Activated naive CD4-positive, alpha-beta T cell treated with anti-CD3 and anti-CD28 coated beads for 36 hours (primary cell): ENCODE measurements at places on chromosomes 7 and 10. TPM values are rescaled to one million over a fixed set of nuclear protein-coding genes. Genes with fewer than 3 reads are reported as not detected.

DNA sequence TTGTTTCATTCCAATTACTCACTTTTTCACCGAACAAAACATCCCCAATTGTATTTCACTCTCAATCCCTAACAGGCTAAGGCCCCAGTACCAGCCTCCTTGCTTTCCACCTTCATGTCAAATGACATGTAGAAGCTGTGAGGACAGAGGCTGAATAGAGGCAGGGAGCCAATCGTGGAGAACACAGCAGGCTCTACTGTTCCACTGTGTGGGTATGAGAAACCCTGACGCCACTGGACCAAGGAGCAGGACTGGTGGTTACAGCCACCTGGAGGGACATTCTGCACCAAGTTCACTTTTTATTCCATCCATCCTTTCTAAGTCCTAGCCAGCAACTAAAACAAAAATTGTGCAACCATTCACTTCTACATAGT lies 502.8 kb downstream of the SORCS1 start:
- no peaks in the 10 kb centered on the region for H3K36me3 ChIP-seq
- H3K4me3 ChIP-seq: no peak overlapping the region
- no peak overlapping the region for H3K27ac ChIP-seq
- peaks cover 2% of the 10 kb centered on the region for H3K27me3 ChIP-seq
- H3K4me1 ChIP-seq: no peaks in the 10 kb centered on the region

- no peaks in the 10 kb centered on the region for H3K36me3 ChIP-seq
- DNase-seq: no peak
- H3K27me3 ChIP-seq: no peaks in the 10 kb centered on the region
- no peak overlapping the region for H3K27ac ChIP-seq
- no peak overlapping the region for H3K4me3 ChIP-seq
Measured at GRCh38 chr10:79387466-79387973, 40.3 kb downstream of the PPIF start.

DNA sequence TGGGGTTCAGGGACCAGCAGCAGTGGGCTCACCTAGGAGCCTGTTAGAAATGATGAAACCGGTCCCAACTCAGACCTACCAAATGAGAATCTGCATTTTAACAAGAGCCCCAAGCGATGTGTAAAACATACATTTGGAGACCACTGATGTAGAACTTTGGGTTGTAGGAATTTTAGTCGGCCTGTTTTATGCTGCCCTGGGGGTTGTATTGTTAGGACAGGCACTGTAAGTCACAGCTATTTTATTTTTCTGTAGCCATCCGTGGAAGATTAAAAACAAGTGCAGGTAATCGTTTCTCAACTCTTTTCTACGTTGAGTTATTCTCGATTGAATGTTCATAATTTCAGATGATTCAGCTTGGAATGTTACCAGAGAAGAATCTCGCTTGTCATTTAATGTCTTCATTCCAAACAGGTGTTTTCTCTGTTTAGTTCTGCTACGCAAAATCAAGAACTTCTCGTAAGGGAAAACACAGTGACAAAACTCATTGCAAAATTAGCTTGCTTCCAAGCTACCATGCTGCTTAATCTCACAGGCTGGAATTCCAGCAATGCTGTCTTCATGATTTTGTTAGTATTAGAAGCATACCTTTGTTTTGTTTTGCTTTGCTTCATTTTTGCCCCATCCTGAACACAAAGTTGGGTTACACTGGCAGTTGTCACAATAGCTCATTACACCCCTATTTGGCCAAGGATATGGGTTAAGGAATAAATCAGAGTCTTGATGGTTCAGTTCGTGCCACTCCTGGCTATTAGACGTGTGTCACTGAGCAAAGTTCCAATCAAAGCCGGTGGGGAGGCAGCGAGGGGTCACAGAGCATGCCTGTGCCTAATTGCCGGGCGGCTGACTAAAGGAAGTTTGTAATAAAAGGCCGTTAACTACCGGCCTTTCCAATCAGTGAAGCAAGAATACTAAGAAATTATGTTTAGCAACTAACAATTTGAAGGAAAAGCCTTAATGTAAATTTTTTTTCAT lies 676.9 kb downstream of the GATA3 start:
- no peak overlapping the region for H3K27ac ChIP-seq
- no peaks in the 10 kb centered on the region for H3K36me3 ChIP-seq
- H3K4me3 ChIP-seq: no peak overlapping the region
- no peak for DNase-seq

DNA sequence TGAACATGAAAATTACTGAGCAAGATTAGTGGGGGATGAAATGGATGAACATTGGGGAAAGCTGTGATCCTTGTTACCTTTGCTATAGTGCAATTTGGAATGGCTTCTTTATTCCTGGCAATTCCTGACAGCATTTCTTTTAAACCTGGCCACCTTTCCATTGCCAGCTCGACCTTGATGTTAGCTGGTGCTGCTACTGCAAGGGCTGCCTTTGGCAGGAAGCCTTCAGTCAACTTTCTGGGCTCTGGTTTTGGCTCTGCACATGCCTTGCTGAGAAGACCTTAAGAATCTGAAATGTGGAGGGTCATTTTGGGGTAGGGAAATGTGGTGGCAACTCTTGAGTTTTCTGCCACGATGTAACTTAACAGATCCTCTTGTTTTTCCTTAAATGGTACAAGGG lies 64.7 kb downstream of the KAT6B start:
- no peak for DNase-seq
- no peak overlapping the region for H3K27ac ChIP-seq
- no peak overlapping the region for H3K4me3 ChIP-seq
- H3K36me3 ChIP-seq: no peaks in the 10 kb centered on the region
- no peaks in the 10 kb centered on the region for H3K27me3 ChIP-seq
- H3K4me1 ChIP-seq: peaks cover 35% of the 10 kb centered on the region

- H3K36me3 ChIP-seq: no peaks in the 10 kb centered on the region
- peaks cover 2% of the 10 kb centered on the region for H3K27me3 ChIP-seq
- DNase-seq: no peak
- H3K27ac ChIP-seq: no peak overlapping the region
Measured at GRCh38 chr10:61391281-61391680, 61.9 kb downstream of the TMEM26 start.

GRCh38 chr7:112745635-112746034 lies 44.6 kb downstream of the TMEM168 start:
- no peak overlapping the region for H3K27ac ChIP-seq
- no peak for DNase-seq
- no peaks in the 10 kb centered on the region for H3K36me3 ChIP-seq
- no peaks in the 10 kb centered on the region for H3K27me3 ChIP-seq
- H3K4me3 ChIP-seq: no peak overlapping the region

DNA sequence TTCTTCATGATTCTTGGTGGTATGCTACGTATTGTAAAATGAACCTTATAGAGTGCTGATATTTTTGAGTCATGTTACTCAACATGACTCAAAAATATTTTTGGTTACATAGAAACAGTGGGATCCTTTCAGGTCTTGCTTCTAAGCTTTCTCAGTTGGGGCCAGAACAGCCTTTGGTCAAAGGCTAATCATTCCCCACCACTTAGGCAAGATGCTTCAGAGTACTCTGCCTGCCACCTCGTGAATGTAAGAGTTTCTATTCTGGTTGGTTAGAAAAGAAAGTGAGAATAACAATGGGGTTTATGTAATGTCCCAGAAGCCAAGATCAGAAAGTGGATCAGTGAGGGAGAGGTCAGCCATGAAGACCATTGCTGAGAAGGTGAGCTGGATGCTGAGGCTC lies 327.8 kb downstream of the TCERG1L start:
- H3K27ac ChIP-seq: no peak overlapping the region
- H3K27me3 ChIP-seq: no peaks in the 10 kb centered on the region

DNA sequence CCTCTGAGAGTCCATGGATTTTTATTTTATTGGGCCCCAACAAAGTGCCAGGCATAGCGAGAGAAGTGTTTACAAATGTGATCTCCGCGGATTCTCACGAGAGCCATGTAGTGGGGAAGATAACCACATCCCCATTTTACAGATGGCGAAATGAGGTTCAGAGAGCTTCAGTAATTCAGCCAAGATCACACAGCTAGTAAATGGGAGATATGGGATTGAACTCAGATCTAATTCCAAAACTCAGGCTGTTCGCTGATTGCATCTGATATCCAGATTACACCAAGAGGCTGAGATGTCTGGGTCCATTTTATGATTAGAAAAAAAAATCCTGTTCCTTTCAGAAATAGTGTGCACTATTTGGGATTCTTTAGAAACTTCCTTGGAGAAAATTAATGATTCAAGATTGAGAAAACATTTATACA lies 1.3 kb downstream of the FAS start:
- H3K4me3 ChIP-seq: peak overlapping the region; percentile 92
- peaks cover 19% of the 10 kb centered on the region for H3K36me3 ChIP-seq
- no peaks in the 10 kb centered on the region for H3K27me3 ChIP-seq
- peaks cover 54% of the 10 kb centered on the region for H3K4me1 ChIP-seq
- DNase-seq: no peak
- peak overlapping the region; percentile 98 for H3K27ac ChIP-seq

- peaks cover 2% of the 10 kb centered on the region for H3K36me3 ChIP-seq
- H3K4me3 ChIP-seq: no peak overlapping the region
- H3K27ac ChIP-seq: no peak overlapping the region
- H3K4me1 ChIP-seq: peaks cover 51% of the 10 kb centered on the region
Measured at GRCh38 chr10:71836596-71836974, 14.5 kb downstream of the PSAP start.

H2BK1 gene
- total RNA-seq: not detected

SNCG gene
- total RNA-seq: 0.72 TPM

EPO gene
- not detected for total RNA-seq

TMEM236 gene
- total RNA-seq: not detected
